Pancreas (tissue), 10 donors: ENCODE measurements at places on chromosomes 6 and 20.

- DNase-seq = no peak
Observed at GRCh38 chr6:108576709-108577108, 16.0 kb downstream of the FOXO3 start.

GRCh38 chr20:40781327-40782042, 92.4 kb upstream of the MAFB start:
- no peak for DNase-seq

GRCh38 chr6:40112350-40112749, 178.1 kb upstream of the MOCS1 start:
- no peak for DNase-seq

- no peak for DNase-seq
Observed at GRCh38 chr6:148501178-148501590, 158.5 kb downstream of the SASH1 start.
